ENCODE measurements at places on chromosomes 4 and X.

- DNase-seq = no peak
These were observed 124.1 kb downstream of the FHDC1 start for GRCh38 chr4:153060196-153060595.

DNA sequence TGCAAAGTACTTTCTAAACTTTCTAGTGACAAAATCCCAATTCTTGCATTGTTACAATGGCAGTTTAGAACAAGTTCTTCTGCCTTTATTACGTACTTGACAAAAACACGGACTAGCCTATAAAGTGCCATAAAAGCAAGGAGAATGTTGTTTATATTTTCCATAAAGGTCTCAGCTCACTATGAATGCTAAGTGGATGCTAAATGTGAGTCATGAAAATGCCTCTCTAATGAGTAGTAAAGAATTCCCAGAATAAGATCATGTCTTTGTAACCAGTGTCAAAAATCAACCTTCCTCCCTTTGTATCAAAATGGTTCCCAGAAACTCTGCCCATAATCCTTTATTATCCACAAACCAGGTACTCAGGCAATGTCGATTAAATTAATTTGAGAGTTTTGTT lies 539.8 kb upstream of the SLIT2 start:
- DNase-seq = no peak

- no peak for DNase-seq
These were observed 317.0 kb upstream of the ANXA10 start for GRCh38 chr4:167775375-167775774.

DNA sequence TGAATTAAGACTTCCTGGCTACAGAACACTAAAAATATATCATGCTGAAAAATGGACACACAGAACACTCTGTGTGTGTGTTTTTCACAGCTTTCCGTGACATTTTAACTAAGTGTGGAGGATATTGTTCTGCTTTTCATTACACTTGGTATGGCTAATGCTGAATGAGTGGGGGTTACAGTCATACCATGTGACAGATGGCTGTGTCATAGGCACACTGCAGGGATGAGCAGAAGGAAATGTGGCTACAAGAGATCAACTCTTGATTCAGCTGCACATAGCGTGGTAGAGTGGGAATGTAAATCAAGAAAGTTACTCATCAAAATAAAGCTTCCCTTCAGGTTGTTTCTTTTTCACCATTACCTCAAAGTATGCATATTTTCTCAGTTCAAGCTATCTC lies 669.8 kb downstream of the IQCM start:
- no peak for DNase-seq

DNA sequence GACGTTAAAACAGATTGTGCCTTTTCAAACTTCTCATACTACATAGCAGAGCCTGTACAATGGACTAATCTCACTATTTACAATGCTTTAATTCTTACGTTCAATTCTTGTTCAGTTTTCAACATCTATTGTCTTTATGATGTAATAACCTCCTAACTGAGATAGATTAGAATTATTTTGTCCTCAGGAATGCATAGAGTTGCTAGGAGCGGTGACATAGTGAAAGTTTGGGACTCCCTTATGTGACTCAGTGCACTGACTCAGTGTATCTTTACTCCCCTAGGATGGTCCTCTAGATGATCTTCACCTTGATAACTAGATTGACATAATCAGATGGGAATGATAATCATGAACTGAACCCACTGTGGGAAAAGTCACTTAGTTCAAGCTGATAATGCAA lies 151.5 kb downstream of the VEGFC start:
- DNase-seq = no peak

DNA sequence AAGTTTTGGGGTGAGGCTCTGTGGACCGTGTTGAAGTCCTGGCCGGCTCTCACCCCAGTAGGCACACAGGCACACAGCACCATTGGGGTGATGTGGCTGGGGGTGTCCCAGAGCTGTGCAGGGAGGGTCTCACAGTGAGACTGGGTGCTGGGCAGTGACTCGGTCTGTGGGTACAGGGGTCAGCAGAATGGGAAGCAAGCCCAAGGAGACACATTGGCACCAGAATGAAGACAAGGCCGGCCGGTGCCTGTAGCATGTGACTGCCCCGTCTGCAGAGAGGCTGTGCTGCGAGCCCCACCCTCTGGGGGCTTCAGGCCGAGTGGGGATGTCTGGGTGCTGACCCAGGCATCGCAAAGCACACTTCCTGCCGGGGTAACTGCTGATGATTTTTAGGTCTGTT lies 5.2 kb downstream of the MAEA start:
- no peak for DNase-seq

DNA sequence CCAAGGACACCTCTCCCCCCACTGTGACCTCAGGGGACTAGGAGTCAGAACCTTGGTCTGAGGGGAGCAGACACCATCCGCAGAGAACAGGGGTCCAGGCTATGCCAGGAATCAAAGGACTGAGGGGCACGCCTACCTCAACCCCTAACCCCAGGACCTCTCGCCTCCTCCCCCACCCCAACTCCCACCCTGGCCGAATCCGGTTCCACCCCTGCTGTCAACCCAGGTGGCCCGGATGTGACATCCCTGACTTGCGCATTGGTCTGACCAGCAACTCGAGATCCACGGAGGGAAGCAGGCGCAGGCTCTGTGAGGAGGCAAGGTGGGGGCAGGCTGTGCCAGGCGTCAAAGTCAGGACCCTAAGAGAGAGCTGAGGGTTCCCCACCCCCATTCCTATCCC lies 468 bp upstream of the MAGEA4 start:
- DNase-seq = no peak

DNA sequence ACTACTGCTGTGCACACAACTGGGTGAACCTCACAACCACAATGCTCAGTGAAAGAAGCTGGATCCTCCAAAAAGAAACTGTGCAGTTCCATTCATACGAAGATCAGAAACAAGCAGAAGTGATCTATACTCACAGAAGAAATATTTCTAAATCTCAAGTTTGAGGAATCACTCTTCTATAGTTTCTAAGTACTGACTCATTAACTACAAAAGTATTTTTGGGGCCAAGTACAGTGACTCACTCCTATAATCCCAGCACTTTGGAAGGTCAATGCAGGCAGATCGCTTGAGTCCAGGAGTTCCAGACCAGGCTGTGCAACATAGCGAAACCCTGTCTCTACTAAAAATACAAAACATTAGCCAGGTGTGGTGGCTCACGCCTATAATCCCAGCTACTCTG lies 51.3 kb upstream of the RELL1 start:
- no peak for DNase-seq

- DNase-seq = no peak
These were observed 29.0 kb upstream of the MAMLD1 start for GRCh38 chrX:150334100-150334499.

GRCh38 chr4:80188801-80189458 lies 8.4 kb upstream of the PRDM8 start:
- no peak for DNase-seq

DNA sequence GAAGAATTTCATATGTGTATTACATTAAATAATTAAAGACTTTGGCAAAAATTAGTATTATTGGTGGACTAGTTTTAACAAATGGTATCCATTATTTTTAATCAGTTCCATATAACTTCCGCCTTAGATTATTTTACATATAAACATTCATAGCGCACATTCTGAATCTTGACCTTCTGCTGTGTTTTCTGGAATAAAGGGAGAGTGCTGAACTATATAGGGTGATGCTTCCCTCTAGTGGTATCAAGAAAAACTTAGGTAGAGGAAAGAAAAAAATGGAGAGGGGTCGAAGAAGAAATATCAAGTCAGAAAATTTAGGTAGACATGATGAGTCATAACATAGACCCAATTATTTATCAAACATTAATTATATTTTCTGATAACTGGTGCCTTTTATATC lies 155.6 kb upstream of the PACRGL start:
- no peak for DNase-seq

DNA sequence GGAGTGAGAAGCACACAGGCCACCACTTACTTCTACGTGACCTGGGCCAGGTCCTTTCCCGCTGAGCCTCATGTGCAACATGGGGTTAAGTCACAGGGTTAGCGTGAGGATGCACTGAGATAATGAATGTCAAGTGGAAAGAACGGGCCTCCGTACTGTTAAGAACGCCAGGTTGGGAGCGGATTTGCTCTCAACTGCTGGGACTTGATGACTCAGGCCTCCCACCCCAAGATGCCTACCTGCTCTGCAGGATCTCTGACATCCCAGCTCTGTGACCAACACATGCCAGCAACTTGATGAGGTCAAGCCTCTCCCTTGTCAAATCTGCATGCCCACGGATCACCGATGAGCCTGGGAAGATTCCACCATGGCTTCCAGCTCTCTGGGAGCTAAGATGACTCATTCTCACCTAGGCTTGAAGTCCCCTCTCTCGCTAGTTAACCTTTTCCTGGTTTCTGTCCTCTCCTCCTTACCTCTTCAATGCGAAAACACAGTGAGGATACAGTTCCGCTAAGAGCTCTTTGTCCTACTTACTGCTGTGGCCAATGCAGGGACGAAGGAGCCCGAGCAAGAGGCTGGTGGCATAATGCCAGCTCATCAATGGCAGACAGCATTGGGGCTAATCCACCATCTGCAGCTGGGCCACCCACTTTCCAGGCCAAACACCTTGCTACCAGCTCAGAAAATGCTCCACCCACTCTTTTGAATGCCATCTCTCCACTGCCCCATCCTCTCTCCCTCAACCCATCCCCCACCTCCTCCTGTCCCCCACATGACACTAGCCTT lies 67.6 kb downstream of the PJA1 start:
- DNase-seq = no peak

DNA sequence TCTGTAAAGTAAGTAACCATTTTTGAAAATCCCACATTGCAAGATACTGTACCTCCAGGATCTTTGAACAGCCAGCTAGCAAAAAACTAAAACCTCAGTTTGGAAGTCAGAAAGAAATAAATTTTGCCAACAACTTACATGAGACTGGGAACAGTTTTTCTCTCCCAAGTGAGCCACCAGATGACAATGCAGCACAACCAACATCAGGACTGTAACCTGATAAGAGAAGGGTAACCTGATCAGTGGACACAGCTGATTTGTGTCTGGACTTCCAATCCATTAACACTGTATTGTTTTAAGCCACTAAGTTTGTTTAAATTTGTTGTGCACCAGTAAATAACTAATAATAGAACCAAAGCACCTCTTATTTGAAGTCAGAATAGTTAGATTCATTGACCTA lies 923.3 kb downstream of the FAT4 start:
- DNase-seq = no peak

GRCh38 chrX:22063284-22063683 lies 31.2 kb downstream of the PHEX start:
- no peak for DNase-seq

DNA sequence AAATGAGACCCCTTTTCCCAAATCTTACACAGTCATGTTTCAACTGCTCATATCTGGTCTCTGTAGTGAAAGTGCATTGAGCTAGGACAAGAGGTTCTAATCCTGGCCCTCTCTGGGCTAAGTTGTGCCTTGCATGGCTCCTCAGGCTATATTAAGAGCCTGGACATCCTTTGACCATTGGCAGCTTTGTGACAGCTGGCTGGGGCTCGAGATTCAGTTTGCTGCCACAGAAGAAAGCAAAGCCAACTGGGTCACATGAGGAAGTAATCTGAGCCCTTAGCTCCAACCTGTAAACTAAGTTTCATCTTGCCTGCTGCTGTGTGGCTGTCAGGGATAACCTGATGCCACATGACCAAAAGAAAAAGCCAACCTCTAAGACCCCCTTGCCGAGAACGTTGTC lies 51.8 kb upstream of the JADE1 start:
- no peak for DNase-seq

DNA sequence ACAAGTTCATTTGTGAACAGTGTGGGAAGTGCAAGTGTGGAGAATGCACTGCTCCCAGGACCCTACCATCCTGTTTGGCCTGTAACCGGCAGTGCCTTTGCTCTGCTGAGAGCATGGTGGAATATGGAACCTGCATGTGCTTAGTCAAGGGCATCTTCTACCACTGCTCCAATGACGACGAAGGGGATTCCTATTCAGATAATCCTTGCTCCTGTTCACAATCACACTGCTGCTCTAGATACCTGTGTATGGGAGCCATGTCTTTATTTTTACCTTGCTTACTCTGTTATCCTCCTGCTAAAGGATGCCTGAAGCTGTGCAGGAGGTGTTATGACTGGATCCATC lies 5.5 kb downstream of the SPRY1 start:
- no peak for DNase-seq

DNA sequence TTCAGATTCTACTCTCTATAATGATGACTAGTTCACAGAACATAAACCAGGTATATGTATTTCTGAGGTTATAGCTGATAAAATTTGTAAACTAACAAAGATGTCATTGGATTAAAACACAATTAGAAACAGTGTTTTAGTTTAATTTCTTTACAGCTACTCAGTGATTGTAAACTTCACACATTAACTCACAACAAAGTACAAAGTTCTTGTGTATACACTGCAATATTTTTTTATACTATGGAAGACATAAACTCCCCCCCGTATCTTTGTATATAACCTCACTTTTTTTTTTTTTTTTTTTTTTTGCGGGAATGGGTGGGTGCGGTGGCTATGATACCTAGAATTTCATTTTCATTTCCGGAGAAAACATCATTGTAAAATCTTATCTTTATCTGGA lies 1043.2 kb downstream of the PCDH18 start:
- no peak for DNase-seq

DNA sequence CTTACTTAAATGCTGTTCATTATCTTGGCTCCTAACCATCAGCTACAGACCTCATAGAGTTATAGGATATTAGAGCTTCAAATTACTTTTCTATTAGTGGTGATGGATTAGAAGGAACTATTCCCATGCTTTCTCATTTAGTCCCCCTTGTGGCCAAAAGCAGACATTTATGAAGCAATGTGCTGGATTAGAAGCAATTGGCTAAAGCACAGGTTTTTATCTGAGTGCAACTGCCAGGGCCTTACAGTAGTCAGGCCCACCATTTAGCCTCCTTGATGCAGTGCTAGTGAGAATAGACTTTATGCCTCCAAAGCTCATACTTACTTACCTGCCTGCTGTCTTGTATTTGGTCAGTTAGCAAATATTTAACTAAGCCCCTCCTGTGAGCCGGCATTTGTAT lies 93.0 kb downstream of the TSPAN7 start:
- peak; percentile 9 for DNase-seq

GRCh38 chr4:151671541-151672059 lies 89.2 kb downstream of the GATB start:
- DNase-seq = peak; percentile 75

DNA sequence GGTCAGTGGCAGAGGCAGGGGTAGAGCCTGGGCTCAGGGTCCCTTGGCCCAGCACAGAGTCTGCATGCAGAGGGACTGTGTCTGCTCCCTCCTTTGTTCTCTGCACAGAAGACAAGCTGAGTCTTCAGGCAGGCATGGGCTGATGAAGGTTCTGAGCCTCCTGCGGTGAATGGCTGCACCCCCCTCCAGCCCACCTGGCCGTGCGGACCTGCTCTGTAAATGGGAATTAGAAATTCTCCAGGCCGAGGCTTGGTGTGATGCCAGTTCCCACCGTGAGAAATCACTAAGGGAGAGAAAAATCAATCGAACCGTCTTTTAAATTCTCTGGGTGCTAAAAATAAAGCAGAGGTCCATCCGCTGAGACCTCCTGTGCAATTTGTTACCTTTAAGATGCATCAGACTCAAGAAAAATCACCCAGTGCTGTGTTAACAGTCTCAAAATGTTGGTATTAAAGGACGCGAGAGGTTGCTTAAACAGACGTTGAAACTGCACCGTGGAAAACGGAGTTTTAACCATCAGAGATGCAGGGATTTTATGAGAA lies 96.0 kb downstream of the WFS1 start:
- DNase-seq = no peak
